NCI-H1436 (cell line): ENCODE measurements at places on chromosomes 5 and 9.

GRCh38 chr9:119829186-119829585 lies 460.0 kb upstream of the BRINP1 start:
- no peak for DNase-seq

DNA sequence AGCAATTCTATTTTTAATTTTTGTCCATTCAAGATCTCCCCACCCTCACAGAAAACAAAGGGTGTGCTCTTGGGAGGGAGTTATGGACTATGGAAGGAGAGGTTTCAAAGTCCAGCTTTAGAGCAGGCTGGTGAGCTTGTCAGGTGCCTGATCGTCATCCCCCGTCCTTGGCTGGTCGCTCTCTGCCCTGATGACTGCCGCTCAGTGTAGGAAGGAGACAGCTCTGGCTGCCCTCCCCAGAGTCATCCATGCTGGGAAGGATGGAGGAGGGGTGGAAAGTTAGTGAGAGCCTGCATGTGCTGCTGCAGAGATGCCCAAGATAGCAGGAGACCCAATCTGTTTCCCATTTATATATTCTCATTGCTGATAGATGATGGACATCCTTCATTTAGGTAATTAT lies 96.6 kb downstream of the NLN start:
- no peak for DNase-seq

GRCh38 chr5:52177193-52177592 lies 610.5 kb upstream of the ITGA1 start:
- DNase-seq, result no peak

GRCh38 chr9:123686829-123687192 lies 243.1 kb downstream of the DENND1A start:
- DNase-seq, result no peak

- no peak for DNase-seq
Observed at GRCh38 chr9:114124138-114124537, 25.0 kb upstream of the KIF12 start.

GRCh38 chr9:131668057-131668438 lies 71.8 kb downstream of the RAPGEF1 start:
- DNase-seq, result no peak

DNA sequence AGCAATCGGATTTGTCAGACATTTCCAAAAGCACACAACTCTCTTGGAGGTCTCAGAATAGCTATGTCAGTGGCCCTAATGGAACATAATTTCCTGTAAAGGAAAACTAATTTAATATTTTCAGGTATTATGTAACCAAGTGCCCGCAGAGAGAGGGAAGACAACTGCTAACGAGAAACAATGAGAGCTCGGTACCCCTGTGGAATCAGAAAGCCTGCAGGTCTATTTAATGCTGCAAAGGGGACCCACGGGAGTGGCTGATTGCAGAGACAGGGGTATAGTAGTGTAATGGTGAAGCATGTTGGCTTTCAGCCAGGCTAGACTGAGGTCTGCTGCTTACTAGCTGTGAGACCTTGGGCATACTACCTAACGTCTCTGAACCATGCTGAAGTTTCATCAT lies 508.1 kb upstream of the BRINP1 start:
- DNase-seq, result peak; percentile 83

DNA sequence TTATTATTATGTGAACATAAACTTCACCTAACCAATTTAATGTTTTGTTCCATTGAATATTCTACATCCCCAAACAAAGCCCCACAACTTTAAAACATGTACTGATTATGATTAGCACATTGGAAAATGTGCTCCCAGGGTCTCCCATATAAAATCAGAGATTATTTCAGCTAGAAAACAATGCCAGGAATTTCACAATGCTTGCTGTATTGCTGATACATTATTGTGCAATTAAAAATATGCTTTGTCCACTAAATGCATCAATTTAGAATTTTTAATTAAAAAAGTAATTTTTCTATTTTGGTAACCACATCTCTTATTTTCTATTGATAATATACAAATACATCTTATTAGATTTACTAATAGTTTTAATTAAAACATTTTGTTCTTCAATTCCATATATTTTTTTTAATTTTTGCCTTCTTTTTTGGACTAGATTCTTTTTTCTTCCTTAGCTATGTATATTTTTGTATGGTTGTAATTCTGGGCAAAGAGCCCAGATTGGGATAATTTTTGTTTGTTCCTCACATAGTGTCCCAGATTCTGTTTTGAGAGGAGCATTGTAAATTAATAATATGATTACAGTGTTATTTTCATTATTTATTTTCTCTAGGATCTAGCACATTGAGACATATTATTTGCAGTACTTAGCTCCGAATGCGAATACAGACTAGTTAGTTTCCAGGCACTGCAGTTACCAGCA lies 241.5 kb upstream of the CDH18 start:
- DNase-seq, result no peak

- DNase-seq, result no peak
Observed at GRCh38 chr5:156394642-156395305, 67.8 kb downstream of the SGCD start.

DNA sequence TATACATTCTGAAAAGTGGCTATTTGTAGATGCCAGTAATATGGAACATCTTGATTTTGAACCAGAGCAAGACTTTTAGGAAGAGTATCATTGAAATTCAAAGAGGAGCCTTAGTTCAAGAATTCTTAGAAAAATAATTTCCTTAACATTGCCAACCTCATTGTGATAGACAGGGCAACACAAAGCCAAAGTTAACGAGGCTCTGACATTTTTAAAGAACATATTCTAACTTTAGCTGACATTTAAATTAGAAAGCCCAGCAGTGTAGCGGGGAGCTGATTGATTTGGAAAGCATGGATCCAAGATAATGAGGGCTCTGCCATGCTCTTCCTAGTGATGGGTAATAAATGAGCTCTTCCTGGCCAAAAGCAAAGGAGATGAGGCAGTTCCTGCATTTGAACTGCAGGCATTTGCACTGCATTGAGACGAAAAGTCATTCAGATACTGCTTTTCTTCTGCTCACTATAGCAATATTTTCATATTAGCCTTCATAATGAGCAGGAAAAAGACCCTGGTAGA lies 325.0 kb downstream of the ARHGEF28 start:
- no peak for DNase-seq

DNA sequence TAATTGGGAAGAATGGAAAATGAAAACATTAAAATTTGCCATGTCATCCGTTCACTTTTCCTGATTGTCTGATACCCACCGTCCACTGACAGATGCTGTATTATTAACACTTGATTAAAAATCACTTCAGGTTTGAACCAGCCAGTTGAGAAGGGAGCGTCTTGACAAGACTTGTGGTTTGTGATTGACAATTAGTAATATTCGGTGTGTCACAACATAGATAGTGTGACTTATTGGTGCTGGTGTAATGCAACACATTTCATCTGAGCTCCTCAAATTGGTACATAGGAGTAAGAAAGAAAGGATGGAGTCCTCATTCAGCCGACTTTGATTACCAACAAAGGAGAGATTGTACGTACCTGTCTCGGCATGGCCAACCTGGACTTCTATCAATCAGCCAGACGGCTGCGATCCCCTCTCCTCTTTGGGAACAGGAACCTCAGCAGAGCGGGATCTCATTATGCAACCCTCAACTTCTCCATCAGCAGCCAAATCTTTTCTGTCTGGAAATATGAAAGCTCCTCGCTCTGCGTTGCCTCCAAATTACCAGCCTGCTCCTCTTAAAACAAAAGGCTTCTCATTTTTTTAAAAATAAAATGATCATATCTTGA lies 211.7 kb upstream of the MVB12B start:
- no peak for DNase-seq

DNA sequence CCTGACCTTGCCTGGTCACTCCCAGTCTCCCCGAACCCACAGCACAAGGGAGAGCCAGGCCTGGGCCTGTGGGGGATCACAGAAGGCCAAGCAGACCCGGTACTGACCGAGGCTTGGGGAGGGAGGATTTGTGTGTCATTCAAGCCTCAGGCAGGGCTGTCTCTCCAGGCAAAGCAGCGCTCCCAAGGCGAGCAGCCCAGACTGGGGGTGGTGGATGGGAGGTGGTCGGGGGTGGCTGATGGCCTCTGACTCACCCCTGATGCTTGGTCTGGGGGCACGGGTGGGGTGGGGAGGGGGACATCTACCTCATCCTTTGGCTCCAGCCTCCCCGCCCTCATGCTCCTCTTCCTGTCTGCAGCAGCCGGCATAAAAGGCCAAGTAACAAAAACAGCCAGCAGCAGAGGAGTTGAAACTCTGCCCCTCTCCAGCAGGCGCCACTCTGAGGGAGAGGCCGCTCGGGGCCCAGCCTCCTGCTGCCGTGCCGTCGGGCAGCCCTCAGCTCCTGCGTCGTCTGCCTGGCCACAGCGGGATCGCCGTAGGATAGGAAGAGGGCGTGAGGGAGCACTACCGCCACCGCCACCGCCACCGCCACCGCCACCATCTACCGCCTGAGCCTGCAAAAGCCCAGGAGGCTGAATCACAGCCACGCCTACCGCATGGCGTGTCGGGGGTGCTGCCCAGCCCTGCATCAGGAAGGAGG lies 166.0 kb downstream of the OLFM1 start:
- DNase-seq, result no peak

GRCh38 chr9:71485326-71485725 lies 283.0 kb downstream of the CEMIP2 start:
- DNase-seq, result no peak

DNA sequence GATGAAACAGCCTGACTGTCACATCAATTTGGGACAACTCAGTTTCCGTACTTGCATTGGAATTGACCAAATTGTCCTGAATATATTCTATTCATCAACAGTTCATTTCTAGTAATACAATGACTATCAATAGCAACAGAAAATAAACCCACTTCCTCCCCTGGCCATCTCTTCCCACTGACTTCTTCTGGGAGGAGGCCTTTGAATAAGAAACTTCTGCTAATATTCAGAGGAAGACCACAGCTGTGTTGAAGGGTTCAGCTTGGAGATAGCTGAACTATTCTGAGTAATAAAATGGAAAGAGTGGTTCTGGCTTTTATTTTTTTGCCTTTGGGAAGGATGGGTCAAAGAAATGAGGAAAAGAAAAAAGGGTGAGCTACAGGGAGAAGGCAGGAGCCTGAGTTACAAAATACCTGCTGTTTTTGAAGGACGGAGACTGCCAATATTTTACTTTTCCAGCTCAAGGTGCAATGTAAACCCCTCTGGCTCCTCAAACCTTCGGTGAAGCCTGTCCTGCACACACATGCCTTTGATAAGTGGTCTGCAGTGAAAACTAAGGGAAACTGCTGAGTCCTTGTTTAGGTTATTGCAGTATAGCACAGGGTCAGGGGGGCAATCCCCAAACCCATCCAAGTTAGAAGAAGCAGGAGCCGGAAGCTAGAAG lies 29.9 kb downstream of the FYB1 start:
- DNase-seq, result no peak

DNA sequence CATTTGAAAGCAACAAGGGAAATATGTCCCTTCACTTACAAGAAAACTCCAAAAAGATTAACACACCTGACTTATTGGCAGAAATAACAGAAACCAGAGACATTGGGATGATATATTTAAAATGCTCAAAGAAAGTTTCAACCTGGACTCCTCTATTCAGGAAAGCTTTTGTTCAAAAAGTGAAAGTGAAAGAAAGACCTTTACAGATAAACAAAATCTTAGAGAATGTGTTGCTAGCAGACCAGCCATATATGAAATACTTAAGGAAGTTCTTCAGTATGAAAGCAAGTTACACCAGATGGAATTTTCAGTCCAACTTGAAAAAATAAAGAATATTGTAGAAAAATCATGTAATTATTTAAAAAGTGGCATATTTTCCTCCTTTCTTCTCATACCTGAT lies 1075.1 kb downstream of the NR2F1-AS1 start:
- DNase-seq, result no peak

DNA sequence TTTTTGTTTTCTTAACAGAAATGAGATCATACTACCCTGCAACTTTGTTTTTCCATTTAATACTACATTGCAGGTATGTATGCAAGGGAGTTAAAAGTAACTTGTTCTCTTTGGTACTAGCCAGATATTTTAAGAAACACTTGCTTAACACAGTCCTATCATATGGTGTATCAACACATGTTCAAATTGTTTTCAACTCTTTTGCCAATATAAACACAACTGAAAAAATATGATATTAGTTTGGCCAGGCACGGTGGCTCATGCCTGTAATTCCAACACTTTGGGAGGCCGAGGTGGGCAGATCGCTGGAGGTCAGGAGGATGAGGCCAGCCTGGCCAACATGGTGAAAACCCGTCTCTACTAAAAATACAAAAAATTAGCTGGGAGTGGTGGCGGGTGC lies 41.6 kb downstream of the RNF38 start:
- DNase-seq, result no peak

GRCh38 chr5:126360467-126360866 lies 62.7 kb upstream of the GRAMD2B start:
- no peak for DNase-seq

- DNase-seq, result no peak
Observed at GRCh38 chr9:8188723-8189407, 389.3 kb upstream of the DMAC1 start.

DNA sequence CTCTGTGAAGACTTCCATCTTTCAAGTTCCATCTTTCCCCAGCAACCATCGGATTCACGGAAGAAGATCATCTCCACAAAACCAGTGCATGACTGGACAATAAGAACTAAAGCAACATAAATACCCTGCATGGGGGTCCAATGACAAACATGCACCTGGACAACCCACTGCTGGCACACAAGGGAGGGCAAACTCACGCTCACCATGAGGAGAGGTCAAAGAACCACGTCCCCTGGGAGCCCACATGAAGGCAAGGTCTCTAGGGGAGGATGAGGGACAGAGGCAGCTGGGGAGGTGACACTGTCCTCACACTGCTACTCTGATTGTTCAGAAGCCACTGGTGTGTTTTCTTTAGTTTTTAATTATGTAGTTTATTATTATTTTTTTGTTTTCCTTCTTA lies 190.8 kb downstream of the MED10 start:
- no peak for DNase-seq

GRCh38 chr9:127022913-127023660 lies 99.3 kb downstream of the ANGPTL2 start:
- no peak for DNase-seq

GRCh38 chr9:134231330-134231745 lies 67.0 kb upstream of the RNU6ATAC start:
- DNase-seq, result no peak

- no peak for DNase-seq
Observed at GRCh38 chr5:116564756-116565490, 9.7 kb downstream of the SEMA6A start.
